ENCODE measurements at places on chromosomes 11 and 22. TPM values are rescaled to one million over a fixed set of nuclear protein-coding genes. Genes with fewer than 3 reads are reported as not detected.

DNA sequence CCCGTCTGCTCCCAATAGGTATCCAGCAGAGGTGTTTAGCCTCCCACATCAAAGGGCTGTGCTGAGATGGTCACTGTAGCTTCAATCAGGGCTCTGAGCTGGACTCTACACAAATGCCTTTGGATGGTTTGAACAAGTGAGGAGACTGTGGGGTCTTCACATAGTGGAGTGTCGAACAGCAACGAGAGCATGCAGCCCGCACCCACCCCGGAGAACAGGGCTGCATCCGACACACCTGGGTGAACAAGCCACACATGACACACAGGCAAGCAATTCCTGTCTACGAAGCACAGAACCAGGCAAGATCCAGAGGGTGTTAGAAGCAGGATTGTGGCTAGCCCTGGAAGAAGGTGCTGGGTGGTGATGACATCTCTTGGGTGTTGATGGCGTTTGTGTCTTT is 58.0 kb upstream of the FGF3 start:
- DNase-seq: peak; percentile 0

DNA sequence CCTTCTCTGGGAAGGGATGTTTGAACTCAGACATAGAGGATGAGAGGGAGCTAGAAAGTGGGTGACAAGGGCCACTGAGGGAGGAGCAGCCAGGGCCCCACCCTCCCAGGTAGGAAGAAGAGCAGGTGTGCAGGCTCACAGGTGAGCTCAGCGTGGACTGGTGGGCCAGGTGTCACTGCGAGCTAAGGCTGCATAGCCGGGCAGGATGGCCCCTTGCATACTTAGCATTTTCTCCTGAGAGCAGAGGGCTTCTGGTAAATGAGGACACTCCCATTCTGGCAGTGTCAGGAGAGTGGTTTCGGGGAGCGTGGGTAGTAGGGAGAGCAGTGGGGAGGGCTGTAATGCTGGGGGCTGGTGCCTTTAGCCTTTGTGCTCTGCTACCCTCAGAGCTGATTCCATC is 843.4 kb downstream of the TBC1D22A start:
- no peak for DNase-seq

DNA sequence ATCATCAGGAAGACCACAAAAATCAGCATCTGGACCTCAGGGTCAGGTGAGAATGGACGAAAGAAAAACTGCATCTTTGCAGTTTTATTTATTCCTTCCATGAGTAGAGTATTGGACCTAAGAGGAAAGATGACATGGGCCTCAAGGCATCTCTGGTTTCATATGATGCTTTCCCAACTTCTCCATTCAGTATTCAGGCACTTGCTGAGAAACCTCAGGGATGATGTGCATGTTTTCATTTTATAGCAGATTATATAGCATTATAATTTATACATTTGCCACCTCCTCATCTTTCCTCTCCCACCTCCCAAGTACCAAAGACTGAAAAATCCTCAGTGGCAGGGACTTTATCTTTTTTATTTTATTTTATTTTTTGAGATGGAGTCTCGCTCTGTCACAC is at the start of gene OR10V1:
TSS of gene OR10V1 (minus strand) at position 101 of the 400 bp plus-strand sequence. CDS start at position 101, 0 bp downstream.
- no peak for DNase-seq

Gene GLB1L2
- total RNA-seq: 0.30 TPM

DNA sequence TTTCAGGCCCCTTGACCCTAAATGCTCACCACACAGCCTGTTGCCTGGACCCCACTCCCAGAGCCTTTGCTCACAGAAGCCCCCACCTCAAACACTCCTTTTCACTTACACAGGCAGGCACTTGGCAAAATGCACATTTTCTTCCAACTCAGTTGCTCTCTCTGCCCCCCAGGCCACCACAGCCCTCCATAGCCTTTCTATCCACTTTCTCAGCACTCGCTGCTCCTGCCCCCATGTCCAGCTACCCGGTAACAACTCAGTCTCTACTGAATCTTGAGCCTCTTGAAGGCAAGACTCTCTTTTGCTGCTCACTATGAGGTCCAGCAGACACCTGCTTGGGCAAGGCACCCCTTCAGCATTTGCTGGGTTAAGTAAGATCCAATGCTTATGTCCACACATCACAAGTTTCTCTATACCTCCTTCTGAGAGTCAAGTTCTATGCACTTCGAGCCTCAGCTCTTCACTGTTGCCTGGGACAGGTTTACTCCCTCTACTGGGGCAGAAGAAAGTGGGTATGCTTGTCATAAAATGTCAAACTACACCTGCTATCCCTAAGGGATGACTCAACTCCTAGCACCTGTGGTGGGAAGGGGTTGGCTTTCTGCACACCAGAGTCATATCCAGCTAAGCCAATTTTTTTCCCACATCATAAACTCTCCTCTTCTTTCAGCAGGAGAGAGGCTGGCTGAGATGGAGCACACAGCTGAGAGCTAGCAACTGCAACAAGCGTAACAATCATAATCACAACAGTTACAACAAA is 36.9 kb downstream of the MORC2 start:
- DNase-seq: no peak

DNA sequence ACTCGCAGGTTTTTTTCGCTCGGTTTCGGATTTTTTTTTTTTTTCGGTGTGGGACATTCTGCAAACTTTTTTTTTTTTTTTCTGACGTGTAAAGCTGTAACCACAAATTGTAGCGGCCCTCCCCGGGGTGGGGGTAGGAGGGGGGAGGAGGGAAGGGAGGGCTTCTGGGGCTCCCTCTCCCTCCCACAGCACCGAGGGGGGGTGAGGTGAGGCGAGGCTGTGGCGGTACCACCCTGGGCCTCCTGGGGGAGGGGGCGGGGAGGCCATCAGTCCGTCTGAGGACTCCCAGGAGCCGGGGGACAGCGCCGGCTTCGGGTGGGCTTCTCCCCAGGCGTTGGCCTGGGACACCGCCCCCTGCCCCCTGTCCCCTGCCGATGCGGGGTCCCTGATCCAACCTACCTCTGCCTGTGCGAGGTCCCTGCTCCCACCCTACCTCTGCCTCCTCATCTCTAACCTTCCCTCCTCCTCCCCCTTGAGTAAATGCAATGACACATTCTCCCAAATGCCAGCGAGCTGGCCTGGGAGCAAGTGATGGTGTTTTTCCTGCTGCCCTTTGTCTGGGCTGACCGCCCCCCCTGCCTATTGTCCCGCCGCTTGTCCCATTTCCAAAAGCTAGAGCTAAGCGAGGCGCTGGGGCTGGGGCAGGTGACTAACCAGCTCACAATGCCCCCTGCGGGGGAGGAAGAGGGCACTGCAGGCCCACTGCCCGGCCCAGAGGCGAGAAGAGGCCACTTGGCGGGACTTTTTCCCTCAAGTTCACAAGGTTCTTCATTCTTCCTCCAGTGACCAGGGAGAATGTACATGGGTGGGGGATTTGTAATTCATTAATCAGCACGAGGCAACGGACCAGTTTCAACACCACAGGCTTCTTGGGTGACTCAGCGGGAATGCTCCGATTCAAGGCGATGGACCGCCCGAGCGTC is 511 bp upstream of the CLCF1 start:
- peak; percentile 53 for DNase-seq

Gene HTR3A
- total RNA-seq: not detected

- DNase-seq: no peak
Observed at GRCh38 chr11:5983443-5983842, 3.3 kb downstream of the OR52L1 start.

DNA sequence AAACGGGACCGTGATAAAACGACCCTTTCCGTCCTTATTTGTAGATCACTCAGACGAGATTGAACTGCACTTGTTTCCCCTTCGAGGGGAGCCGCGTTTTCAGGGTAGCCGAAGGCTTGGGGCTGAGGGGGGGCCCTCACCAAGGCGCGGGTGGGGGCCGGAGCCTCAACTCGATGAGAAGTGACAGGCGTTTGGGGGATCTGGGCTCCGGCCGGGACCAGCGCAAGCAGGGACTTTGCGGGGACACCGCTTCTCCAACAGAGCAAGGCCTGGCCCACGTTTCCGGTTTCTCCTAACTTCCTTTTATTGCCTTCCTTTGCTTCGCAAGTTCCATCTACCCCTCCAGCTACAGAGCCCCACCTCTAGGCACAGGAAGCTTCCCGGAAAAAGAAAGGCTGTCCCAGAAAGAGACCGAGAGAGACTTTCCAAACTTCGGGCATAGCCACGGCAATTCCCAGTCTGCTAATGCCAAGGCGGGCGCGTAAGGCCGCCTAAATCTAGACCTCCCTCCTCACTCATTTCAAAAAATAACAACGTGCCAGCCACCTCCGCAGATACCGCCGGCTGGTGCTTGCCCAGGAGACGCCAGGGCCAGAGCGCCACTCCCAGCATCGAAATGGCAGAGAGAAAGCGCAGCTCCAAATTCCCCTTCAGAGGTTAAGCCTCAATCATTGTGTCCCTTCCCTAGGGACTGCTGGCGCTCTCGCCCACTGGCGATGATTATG is 6.6 kb downstream of the PAX6 start:
- DNase-seq: no peak

DNA sequence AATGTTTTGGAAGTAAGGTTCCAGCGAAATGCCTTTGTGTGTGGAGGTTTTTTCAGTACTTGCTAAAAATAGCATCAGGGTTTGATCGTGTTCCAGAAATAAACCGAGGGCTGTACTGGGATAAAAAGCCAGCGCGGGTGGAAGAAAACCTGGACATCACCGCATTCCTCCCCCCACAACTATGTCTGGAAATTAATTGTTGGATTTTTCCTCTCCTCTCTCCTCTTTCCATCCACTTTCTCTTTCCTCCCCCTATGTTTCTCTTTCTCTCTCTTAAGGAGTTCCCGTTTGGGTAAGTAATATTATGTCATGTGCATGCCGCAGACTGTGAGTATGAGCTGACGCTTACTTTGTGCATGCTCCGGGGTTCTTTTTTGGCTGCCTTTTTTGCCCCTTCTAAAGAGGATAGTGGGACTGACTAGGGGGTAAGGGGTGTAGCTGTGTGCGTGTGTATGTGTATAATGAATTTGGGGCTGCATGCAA is 104.2 kb upstream of the HSD17B12 start:
- DNase-seq: no peak

Gene RIMBP3C
- total RNA-seq: 0.08 TPM

DNA sequence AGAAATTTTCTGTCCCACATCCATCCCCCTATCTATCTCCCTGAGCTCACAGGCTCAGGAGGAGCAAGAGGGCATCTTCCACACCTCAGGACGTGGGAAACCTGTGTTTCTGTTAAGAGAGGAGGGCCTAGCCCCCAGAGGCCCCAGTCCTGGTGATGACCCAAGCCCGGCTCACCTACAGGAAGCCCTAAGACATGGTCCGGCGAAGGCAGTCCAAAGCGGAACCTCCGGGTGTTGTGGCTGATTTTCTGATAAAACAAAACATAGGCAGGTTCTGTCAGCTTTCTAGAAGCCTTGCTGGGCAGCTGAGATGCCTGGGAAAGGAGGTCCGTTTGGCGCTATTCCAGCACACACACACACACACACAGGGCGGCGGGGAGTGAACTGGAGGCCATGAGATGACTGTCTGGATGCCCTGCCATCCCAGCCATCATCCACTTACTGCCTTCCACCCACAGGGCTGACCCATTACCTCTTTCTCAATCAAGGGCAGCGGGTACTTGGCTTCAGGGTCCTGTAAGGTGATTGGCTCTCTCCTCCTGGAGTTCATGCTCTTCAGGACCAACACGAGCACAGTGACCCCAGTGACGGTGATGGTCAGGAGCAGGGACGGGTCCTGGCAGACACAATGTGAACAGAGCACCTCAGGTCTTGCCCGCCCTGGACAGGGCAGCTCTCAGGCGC is 882 bp downstream of the CYB5R2 start:
- DNase-seq: no peak

- no peak for DNase-seq
Observed at GRCh38 chr11:124837491-124837856, 27.8 kb upstream of the ROBO3 start.

Gene TBX10
- 0.14 TPM for total RNA-seq

DNA sequence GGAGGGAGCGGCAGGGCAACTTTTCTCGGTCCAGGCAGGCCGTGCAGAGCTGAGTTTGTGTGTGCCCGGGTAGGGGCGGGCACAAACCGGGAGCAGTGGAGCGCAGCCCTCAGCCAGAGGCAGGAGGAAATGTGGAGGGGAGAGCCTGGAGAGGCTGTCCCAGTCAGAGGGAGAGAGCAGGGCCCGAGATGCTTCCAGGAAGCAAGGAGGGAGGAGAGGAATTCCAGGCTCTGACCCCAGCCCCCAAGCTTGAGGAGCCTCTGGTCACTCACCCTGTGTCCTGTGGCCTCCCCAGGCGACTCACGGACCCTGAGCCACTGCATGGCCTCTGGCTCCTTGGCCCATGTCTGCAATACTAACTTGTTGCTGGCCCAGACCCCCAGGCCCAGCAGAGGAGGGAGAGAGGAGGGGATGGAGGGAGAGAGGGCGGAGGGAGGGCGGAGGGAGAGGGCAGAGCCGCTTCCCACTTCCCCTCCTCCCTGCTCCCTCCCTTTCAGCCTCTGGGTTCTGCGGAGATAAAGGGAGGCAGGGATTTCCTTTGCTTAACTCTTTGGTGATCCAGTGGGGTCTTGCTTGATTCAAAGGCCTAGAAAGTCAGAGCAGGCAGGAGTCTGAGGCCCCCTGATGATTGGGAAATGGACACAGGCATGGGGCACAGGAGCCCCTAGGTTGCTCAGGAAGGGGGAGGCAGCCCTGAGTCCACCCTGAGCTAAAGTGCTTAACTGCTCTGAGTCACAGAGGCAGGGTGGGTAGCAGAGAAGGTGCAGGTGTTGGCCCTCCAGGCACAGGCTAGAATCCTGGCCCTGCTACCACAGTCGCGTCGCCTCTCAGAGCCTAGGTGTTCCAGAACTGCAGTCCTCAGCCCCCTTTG is at the start of gene C1QTNF6:
TSS of gene C1QTNF6 (minus strand) at position 357 of the 871 bp plus-strand sequence. CDS start at position 323, 34 bp downstream.
- peak; percentile 56 for DNase-seq
